ENCODE measurements at places on chromosomes 3 and 15.

GRCh38 chr3:37986479-37987314 is 3.9 kb upstream of the VILL start:
- no peaks in the 10 kb centered on the region for H3K36me3 ChIP-seq
- no peaks in the 10 kb centered on the region for H3K27me3 ChIP-seq

GRCh38 chr3:156802821-156803606 is 23.1 kb upstream of the LEKR1 start:
- no peaks in the 10 kb centered on the region for H3K27me3 ChIP-seq
- H3K4me3 ChIP-seq: no peak overlapping the region
- no peak overlapping the region for H3K27ac ChIP-seq
- H3K4me1 ChIP-seq: no peaks in the 10 kb centered on the region
- no peaks in the 10 kb centered on the region for H3K36me3 ChIP-seq

- H3K4me1 ChIP-seq: peaks cover 11% of the 10 kb centered on the region
- H3K27ac ChIP-seq: no peak overlapping the region
- DNase-seq: no peak
- no peaks in the 10 kb centered on the region for H3K36me3 ChIP-seq
Observed at GRCh38 chr15:63197626-63198025, 8.2 kb downstream of the RAB8B start.

DNA sequence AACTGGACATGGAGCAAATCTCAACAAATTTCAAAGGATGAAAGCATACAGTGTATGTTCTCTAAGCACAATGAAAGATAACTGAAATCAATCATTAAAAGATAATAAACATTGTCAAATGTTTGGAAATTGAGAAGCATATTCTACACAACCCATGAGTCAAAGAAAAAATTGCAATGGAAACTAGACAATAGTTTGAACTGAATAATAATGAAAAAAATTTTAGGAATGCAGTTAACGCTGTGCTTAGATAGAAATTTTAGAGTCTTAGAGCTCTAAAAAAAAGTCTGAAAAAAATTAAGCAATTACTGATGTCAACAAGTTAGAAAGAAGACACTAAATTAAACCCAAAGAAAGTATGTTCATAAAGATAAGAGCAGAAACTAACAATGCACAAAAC is 15.5 kb downstream of the RABL3 start:
- no peak overlapping the region for H3K4me3 ChIP-seq
- no peaks in the 10 kb centered on the region for H3K27me3 ChIP-seq
- H3K36me3 ChIP-seq: peaks cover 4% of the 10 kb centered on the region

- H3K4me1 ChIP-seq: no peaks in the 10 kb centered on the region
- H3K27ac ChIP-seq: no peak overlapping the region
- DNase-seq: no peak
- no peak overlapping the region for H3K4me3 ChIP-seq
- no peaks in the 10 kb centered on the region for H3K36me3 ChIP-seq
- no peaks in the 10 kb centered on the region for H3K27me3 ChIP-seq
Observed at GRCh38 chr3:143298380-143298779, 178.8 kb downstream of the CHST2 start.

- H3K36me3 ChIP-seq: no peaks in the 10 kb centered on the region
- no peak for DNase-seq
- H3K4me3 ChIP-seq: no peak overlapping the region
- no peaks in the 10 kb centered on the region for H3K27me3 ChIP-seq
Observed at GRCh38 chr15:67079361-67079760, 14.0 kb downstream of the SMAD3 start.

- H3K36me3 ChIP-seq: no peaks in the 10 kb centered on the region
- no peak for DNase-seq
- no peaks in the 10 kb centered on the region for H3K4me1 ChIP-seq
Observed at GRCh38 chr3:195114786-195115599, 156.0 kb downstream of the XXYLT1 start.

- no peak overlapping the region for H3K4me3 ChIP-seq
- no peak for DNase-seq
- H3K27ac ChIP-seq: no peak overlapping the region
- no peaks in the 10 kb centered on the region for H3K27me3 ChIP-seq
- H3K36me3 ChIP-seq: no peaks in the 10 kb centered on the region
Observed at GRCh38 chr3:159236321-159236720, 434.5 kb downstream of the MFSD1 start.

GRCh38 chr3:187191271-187191670 is 6.0 kb upstream of the RTP1 start:
- DNase-seq: no peak
- H3K27me3 ChIP-seq: no peaks in the 10 kb centered on the region
- H3K4me3 ChIP-seq: no peak overlapping the region

- DNase-seq: no peak
- H3K27ac ChIP-seq: no peak overlapping the region
- H3K4me1 ChIP-seq: no peaks in the 10 kb centered on the region
- H3K4me3 ChIP-seq: no peak overlapping the region
- no peaks in the 10 kb centered on the region for H3K36me3 ChIP-seq
Observed at GRCh38 chr15:49135911-49136310, 19.5 kb downstream of the COPS2 start.

DNA sequence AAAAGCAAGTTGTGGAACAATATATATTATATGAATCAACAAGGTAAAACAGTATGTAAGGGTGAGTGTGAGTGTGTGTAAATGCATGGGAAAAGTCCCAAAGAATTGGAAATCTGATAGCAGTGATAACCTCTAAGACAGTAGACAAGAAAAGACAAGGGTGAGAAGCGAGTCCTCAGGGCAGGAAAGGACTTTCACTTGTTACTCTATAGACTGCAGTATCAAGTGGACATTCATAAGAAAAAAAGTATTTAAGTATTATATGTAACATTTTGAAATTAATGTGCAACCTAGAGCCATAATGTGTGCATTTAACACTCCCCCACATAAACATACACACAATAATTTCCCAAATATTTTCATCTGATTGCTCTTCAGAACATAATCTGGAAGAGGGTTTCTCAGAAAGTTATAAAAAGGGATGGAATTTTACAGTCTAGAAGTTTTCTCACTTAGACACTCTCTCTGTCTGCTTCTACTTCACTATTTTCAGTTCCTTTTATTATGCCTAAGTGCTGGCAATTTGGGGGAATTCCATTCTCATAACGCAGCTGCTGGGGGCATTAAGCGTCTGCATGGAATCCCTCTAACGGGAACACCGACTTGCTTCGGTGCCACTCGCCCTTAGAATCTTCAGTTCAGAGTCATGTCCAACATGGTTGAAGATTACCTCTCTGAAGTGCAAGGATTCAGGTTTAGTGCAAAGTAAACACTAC is 50.0 kb upstream of the CDIN1 start:
- no peak overlapping the region for H3K27ac ChIP-seq
- no peaks in the 10 kb centered on the region for H3K36me3 ChIP-seq
- no peak overlapping the region for H3K4me3 ChIP-seq
- DNase-seq: no peak

DNA sequence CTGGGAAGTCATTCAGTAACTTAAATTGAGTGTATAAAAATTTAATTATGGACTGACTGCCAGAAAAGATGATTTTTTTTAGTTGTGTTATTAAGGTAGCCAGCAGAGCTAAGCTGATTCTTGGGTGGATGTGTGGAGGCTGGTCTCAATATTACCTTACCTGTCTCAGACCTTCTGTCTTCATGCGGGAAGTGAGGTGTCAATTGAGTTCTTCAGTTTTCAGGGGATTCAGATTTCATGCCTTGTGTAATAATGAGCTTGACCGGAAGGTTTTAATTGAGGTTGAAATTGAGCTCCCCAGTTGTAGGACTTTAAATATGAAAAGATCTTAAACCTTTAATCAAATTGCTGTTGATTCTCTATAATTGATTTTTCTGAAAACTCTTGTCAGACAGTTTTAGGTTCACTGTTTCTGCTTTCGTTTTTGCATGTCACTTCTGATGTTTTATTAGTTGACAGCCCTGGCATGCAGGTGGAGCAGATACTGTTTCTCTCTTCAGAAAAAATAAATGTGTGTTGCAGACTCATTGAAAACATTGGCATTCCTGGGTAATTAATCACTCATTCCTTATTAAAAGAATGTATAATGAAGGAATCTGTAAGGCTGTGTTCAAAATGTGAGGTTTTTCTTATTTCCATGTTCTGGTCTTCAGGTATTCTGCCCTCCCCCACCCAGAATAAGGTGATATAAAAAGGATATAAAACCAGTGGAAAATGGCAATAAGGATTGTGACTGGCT is 54.5 kb downstream of the PSMD6 start:
- H3K27me3 ChIP-seq: no peaks in the 10 kb centered on the region
- peaks cover 92% of the 10 kb centered on the region for H3K4me1 ChIP-seq
- no peaks in the 10 kb centered on the region for H3K36me3 ChIP-seq

DNA sequence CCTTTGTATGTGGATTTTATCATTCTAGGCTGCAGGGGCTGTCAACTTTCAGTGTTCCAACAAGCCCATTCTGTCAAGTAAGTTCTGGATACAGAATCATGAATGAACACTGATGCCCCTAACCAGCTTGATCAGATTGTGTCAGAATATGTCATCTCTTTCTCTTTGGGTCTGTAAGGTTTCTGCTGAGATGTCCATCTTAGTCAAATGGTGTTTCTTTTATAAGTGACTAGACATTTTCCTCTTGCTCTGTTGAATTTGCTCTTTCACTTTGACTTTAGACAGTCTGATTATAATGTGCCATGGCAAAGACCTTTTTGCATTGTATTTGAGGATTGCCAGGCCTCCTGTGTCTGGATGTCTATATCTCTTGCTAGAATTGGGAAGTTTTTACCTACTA is 660.9 kb upstream of the CBLB start:
- no peaks in the 10 kb centered on the region for H3K27me3 ChIP-seq
- H3K36me3 ChIP-seq: no peaks in the 10 kb centered on the region
- H3K4me3 ChIP-seq: no peak overlapping the region
- H3K27ac ChIP-seq: no peak overlapping the region
- H3K4me1 ChIP-seq: no peaks in the 10 kb centered on the region

- H3K27ac ChIP-seq: no peak overlapping the region
- H3K36me3 ChIP-seq: no peaks in the 10 kb centered on the region
- DNase-seq: no peak
- no peaks in the 10 kb centered on the region for H3K27me3 ChIP-seq
- no peak overlapping the region for H3K4me3 ChIP-seq
- no peaks in the 10 kb centered on the region for H3K4me1 ChIP-seq
Observed at GRCh38 chr3:38544926-38545325, 48.8 kb downstream of the EXOG start.

DNA sequence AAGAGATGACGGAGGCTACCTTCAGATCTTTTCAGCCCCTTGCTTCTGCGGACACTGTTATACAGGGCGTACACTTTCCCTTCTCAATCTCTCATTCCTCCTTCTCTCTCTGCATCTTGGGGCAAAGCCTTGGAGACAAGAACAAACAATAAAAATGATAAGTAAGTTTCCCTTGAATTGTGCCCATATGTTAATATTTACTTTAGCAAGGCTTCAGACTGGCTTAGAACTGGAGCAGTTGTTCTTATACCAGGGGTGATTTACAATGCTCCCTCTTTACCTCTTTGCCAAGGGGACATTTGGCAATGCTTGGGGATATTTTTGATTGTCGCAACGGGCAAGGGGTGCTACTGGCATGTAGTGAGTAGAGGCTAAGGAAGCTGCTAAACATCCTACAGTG is 29.4 kb downstream of the TIMMDC1 start:
- H3K4me1 ChIP-seq: no peaks in the 10 kb centered on the region
- H3K36me3 ChIP-seq: peaks cover 3% of the 10 kb centered on the region
- DNase-seq: no peak
- H3K27me3 ChIP-seq: no peaks in the 10 kb centered on the region
- H3K27ac ChIP-seq: no peak overlapping the region

DNA sequence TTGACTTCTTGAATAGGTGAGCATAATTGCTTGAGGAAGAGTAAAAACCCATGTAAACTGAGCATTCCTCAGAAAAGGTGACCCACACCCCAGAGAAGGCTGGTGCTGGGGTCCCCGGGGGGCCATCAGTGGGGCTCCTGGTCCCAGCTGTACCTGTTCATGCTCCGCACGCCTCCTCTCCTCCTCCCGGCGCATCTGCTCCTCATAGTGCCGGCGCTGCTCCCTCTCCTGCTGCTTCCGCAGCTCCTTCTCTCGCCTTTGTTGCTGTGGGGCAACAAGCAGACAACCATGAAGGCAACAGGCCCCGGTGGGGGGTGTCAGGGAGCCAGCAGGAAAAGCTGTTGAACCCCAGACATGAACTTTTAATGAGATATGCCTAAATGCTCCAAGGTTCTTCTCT is 113.7 kb upstream of the SLC2A2 start:
- H3K4me3 ChIP-seq: no peak overlapping the region
- no peak for DNase-seq
- no peak overlapping the region for H3K27ac ChIP-seq
- H3K4me1 ChIP-seq: peaks cover 9% of the 10 kb centered on the region
- H3K27me3 ChIP-seq: no peaks in the 10 kb centered on the region
- H3K36me3 ChIP-seq: no peaks in the 10 kb centered on the region

DNA sequence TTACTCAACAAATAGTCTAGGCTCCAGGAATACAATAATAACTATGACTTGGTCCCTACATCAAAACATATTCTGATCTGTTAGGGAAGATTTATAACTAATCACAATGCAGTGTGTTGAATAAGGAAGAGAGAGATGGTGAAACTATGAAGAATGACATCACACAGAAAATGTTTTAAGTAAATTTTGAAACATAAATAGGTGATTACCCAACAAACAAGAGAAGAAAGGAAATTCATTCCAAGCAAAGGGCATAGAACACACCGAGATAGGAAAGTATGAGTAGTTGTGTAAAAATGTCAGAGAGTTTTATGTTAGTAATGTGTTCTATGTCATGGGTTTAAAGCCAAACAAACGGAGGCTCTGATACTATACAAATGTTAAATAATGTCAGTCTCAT is 13.4 kb downstream of the SEC62 start:
- no peak for DNase-seq
- H3K4me1 ChIP-seq: no peaks in the 10 kb centered on the region
- peaks cover 35% of the 10 kb centered on the region for H3K36me3 ChIP-seq
- H3K27ac ChIP-seq: peak overlapping the region; percentile 2
- no peak overlapping the region for H3K4me3 ChIP-seq
- H3K27me3 ChIP-seq: no peaks in the 10 kb centered on the region

- H3K36me3 ChIP-seq: no peaks in the 10 kb centered on the region
- H3K27ac ChIP-seq: no peak overlapping the region
- no peak overlapping the region for H3K4me3 ChIP-seq
- no peak for DNase-seq
- H3K4me1 ChIP-seq: no peaks in the 10 kb centered on the region
Observed at GRCh38 chr3:111619833-111620232, 24.7 kb upstream of the ZBED2 start.

GRCh38 chr3:170440344-170440743 is 21.7 kb downstream of the CLDN11 start:
- H3K36me3 ChIP-seq: no peaks in the 10 kb centered on the region
- H3K27ac ChIP-seq: no peak overlapping the region
- no peak for DNase-seq
- no peaks in the 10 kb centered on the region for H3K27me3 ChIP-seq

DNA sequence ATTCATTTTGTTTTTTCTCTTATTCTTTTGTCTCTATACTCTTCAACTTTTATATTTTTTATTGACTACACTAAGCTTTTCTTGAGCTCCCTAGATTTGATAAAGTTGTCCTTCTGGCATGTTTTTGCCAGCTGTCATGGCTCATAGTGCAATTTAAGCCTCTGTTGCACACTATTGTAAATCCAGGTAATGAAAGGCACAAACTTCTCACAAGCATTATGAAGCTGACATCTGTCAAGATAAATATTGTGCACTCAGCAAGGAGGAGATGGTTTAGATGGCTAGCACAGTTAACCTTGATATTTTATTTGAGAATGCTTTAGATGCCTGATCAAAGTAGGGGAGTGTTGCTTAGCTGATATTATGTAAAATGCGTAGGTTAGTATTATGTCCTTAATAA is 1280.9 kb downstream of the NSUN3 start:
- H3K36me3 ChIP-seq: no peaks in the 10 kb centered on the region
- no peak overlapping the region for H3K27ac ChIP-seq
- no peaks in the 10 kb centered on the region for H3K4me1 ChIP-seq
- no peaks in the 10 kb centered on the region for H3K27me3 ChIP-seq
- no peak for DNase-seq

Measured in pancreas (tissue), 10 donors.